ENCODE measurements at places on chromosomes 7 and 10.

DNA sequence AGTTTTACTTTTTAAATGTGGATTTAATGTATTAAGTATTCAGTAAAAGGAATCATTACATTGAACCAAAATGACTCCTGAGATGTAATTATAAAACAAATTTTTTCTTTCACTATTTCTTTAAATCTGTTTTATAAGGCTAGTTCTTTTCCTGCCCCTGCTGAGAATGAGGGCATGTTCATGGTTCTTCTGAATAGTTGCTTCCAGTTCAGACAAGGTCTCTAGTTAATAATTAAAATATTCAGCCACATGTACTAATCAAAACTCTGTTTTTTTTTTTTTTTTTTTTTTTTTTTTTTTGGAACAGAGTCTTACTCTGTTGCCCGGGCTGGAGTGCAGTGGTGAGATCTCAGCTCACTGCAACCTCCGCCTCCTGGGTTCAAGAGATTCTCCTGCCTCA lies 321.2 kb downstream of the DNAJB9 start:
- no peak for DNase-seq

DNA sequence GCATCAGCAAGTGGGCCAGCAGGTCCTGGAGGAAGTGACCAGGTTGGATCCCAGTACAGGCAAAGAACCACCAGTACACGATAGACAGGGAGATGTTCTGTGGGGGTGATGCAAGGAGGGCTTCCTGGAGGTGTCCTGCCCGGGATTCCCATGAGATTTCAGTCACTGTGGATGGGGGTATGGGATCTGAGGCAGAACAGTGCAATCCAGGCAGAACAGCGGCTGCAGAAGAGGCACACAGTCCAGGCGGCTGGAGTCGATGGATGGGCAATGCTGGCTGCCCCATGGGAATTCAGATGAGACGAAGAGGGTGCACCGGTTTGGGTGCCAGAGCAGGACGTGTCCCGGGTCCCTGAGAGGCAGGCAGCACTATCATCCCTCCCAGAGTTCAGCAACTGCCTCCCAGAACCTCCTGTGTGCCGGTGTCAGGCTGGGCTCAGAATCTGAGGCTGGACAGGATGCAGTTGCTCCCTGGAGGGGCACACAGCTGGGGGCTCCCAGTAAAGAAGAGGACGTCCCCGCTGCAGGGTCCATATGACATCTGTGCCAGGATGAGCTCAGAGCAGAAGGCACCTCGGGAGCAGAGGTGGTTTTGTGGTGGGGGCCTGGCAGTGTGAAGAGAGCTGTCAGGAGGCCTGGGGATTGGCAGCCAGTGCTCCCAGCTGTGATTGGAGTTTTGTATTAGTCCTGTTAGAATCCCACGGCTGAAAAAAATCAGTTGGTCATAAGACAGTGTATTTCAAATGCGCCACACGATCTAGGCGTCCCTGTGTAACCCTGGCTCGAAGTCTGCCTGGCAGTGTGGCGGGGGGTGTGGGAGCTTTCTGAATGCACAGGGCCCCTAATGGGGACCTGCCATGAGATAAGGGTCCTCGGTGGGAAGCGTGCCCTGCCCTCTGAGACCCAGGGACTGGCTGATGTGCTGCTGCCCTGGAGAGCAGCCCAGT lies 3.2 kb downstream of the KNDC1 start:
- DNase-seq = no peak

GRCh38 chr10:2826675-2827074 lies 240.7 kb upstream of the PFKP start:
- DNase-seq = no peak

DNA sequence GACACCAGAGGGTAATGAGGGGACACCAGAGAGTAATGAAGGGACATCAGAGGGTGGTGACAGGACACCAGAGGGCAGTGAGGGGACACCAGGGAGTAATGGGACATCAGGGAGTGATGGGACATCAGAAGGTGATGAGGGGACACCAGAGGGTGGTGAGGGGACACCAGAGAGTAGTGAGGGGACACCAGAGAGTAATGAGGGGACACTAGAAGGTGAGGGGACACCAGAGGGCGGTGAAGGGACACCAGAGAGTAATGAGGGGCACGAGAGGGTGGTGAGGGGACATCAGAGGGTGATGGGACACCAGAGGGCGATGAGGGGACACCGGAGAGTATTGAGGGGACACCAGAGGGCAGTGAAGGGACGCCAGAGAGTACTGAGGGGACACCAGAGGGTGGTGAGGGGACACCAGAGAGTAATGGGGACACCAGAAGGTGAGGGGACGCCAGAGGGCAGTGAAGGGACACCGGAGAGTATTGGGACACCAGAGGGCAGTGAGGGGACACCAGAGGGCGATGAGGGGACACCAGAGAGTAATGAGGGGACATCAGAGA lies 10.6 kb downstream of the NACAD start:
- DNase-seq = no peak

DNA sequence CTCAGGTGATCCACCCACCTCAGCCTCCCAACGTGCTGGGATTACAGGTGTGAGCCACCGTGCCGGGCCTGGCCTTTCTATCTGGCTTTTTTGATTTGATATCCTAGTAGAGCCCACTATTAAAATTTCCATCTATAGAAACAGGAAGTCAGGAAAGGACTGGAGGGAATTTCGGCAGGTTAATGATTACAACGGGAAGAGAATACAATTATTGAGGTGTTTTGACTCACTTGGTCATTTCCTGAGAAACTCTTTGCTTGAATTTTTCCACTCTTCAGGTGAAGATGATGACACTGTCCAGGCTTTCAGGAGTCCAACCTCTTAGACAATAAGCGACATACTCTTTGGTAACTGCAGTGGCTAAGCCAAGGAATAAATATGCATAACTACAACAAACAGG lies 1.1 kb upstream of the MKLN1 start:
- DNase-seq = no peak

DNA sequence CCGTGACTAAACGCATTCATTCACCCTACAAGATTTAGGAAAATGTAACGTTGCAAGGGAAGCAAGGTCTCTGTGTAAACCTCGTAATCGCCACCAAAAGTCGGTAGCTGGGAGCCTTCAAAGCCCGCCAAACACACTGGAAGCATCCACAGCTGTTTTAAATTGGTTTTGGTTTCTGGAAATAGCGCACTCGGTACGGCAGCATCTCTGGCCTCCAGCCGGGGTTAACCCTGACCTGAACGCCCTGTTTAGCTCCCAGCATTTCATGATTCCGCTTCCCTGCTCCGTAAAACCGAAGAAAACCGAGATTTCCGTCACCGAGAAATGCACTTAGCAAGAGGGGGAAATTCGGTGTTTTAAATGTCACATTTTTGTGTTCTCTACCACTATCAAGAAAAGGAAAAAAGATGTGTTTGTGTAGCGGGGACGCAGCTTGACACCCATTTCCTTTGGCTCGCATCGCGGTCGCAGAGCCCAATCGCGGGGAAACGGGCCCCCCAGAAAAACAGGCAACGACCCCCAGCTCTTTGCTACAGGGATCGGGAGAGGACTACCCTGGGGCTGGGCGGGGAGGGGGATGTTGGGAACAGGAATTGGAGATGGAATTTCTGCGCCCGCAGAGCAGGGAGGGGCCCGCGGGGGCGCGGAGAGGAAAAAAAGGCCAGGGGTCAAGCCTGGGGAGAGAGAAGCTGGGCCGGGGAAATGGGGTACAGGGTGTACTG lies 646 bp downstream of the SGCE start:
- DNase-seq = no peak

GRCh38 chr7:47779341-47779771 lies 168.9 kb downstream of the PKD1L1 start:
- no peak for DNase-seq

- DNase-seq = no peak
These were observed 55.7 kb upstream of the JCAD start for GRCh38 chr10:30114881-30115625.

DNA sequence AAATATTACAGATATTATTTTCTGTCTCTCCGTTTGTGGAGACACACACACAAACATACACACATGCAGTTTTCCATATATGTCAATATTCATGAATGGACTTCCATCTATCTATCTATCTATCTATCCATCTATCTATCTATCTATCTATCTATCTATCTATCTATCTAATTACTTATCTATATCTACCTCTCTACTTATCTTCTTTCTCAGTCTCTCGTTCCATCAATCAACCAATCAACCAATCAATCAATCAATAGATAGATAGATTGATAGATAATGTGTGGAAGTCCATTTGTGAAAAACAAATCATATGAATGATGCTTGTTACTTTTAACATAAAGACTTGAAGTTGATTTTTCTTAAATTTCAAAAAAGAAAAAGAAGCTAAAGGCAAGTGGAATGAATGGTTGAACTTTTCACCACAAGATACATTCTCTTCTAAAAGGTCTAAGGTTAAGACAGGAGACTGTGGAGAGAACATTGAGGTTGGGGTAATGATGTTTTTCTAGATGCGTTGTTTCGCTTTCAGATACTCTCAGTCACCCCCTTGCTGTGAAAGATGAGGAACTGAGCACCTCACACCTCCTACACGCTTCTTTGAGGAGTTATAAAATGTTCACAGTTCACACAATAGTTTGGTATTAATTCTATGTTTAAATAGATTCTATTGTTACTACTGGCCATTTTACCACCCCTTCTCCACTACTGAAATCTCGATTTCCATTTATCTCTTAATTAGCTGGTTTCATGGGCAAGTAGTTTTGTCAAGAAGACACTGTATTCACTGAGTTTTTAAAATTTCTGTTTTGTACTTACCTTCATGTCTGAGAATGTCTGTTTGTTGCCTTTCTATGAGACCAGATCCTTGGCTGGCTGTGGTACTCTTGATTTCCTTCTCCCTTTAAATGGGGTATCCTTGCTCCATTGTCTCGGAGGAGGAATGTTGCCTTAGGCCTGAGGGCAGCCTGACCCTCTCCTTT lies 114.1 kb downstream of the EMX2 start:
- DNase-seq = no peak

DNA sequence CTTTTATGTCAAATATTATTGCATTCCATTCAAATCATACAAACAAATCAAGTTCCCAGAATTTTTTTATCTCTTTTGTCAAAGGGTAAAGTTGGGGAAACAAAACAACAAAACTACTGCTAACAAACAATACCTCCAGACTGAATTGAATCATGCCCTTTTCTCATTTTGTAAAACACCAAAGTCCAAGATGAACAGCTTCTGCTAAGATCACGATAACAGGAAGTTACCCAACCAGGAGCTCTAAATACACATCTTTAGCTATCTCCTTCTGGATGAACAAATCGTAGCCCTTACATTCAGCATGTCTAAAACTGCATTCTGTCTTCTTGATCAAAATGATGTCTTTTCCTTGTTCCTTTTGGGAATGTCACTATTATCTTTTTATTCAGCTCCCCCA lies 97.4 kb downstream of the CTTNBP2 start:
- no peak for DNase-seq

- DNase-seq = no peak
These were observed 342.5 kb downstream of the PTPRN2 start for GRCh38 chr7:158244873-158245723.

- DNase-seq = no peak
These were observed 36.8 kb upstream of the NUB1 start for GRCh38 chr7:151304856-151305255.

- DNase-seq = no peak
These were observed 2.0 kb downstream of the GAL3ST4 start for GRCh38 chr7:100166317-100166940.

- DNase-seq = no peak
These were observed 8.5 kb upstream of the ZNF467 start for GRCh38 chr7:149781921-149782320.

DNA sequence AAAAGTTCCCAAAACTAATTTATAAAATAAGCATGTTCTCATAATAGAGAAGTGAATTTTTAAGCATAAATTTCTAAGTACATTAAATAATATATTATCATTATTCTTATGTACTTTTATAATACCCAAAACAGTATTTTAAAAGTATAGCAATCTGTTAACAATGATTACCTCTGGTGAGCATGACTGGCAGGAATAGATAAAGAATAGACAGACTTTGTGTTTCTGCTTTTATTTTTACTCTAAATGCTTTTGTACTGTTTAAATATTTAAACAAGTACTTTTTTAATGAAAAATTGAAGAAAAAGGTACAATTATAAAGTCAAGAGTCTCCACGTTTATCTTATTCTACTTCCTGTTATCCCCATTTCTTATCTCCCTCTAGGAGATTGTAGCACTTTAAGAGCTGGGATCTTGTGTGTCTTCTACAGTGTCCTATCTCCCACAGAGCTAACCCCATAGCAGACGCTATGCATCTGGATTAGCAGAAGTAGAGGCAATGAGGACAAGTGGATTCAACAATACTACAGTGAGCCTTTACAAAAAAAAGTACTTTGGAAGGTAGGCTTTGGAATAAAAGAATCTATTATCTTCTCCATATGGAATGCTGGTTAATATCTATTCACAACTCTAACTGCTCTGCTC lies 42.9 kb downstream of the IDE start:
- no peak for DNase-seq

DNA sequence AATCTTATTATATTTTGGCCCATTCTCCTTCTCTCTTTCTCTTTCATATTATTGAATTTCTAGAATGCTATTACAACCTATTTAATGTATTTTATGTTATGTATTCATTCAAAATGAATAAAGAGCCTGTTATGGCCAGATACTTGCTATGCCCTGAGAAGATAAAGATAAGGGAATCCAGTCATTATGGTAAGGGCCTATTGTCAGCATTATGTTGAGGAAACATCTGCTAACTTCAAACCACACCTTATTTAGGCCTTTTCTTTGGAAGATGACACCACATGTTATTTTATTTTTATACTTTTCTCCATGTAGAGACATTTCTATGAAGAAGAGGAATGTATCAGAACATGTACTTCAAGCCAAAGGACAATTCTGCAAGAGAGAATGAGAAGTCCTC lies 60.5 kb upstream of the MPP7 start:
- DNase-seq = no peak

DNA sequence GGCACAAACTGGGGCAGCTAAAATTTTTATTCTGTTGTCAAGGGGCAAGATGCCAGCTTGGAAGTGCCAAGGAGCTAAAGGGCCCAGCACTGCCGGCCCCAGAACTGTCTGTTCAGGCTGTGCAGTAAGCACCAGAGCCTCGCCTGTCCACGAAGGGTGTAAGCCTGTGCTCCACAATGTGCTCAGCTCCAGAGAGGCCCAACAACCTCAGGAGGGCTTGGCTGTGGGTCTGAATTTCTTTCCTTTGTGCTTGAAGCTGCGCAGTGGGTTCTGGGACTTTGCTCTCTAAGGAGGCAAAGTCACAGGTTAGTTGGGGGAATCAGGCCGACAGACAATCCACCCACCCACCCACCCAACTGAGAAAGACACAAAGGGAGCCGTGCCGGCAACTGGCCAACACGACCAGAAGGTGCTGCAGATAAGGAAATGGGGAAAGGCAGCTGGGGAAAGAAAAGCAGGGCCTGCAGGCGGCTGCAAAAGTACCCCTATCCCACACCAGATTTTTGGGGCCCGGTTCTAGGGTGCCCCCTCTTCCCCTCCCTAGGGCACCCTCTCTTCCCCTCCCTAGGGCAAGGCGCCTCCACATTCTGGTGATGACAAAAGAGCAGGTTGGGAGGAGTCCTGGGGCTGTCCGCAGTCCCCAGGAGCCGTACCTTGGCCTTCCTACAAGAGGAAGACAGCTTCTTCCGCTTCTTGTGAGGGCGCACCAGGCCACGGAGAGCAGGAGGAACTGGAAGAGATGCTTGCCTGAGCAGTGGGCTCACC lies 7.7 kb downstream of the DDX56 start:
- no peak for DNase-seq

GRCh38 chr7:100566018-100566531 lies 7.6 kb downstream of the SAP25 start:
- no peak for DNase-seq

All from activated CD8-positive, alpha-beta memory T cell treated with anti-CD3 and anti-CD28 coated beads for 48 hours (primary cell).